Activated CD8-positive, alpha-beta memory T cell treated with anti-CD3 and anti-CD28 coated beads for 48 hours (primary cell): ENCODE measurements at places on chromosomes 7 and 10.

- DNase-seq = no peak
Observed at GRCh38 chr7:105906695-105907094, 30.3 kb upstream of the ATXN7L1 start.

DNA sequence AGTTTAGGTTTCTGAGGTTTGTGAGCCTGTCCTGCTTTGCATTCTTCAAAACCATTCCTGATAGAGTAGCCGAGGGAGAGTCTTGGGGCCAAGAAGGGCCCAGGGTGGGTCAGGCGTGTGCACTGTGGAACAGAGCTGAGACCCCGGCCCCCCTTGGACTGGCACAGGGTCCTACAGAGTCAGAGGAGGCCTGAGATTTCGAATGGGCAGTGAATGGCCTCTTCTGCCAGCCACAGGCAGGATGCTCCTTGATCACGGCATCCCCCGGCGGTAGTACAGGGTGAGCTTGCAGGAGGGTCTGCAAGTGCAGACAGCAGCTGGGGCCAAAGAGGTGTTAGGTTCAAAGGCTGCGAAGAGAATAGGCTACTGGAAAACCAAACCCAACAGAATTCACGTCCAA is 4.6 kb downstream of the TRIM56 start:
- DNase-seq = no peak

DNA sequence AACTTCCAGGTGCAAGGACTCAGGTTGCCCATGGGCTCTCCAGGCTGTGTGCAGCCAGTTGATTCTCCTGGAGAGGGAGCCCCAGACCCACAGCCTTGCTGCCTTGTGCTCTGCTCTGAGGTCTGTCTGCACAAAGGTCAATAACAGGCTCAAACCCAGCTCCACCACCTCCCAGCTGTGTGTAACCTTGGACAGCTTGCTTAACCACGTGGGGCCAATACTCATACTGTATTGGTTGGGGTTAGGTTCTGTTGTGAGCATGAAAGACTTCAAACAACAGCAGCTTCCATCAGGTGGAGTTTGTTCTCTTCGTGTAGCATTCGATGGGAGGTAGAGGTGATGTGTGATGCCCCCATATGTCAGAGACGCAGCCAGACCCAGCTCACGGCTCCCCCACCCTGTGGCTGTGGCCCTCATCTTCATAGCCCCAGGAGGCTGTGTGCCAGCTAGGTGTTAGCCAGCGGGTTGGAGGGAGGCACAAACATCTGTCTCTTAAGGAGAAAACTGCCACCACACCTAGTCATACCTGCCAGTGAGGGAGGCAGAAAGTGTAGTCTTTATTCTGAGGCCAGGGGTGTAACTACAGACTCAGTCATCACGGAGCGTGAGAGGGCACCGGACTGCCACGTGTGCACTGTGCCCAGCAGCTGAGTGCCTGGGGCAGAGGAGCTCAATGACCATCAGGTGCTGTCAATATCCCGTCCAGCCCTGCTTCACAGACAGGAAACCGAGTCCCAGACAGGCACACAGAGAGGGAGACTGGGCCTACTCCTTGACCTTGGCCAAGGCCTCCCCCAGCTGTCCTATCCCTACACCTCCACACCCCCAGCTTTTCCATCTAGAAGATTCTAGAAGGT is 8.1 kb upstream of the POLD2 start:
- no peak for DNase-seq

GRCh38 chr10:523925-524324 is 165.5 kb downstream of the DIP2C start:
- no peak for DNase-seq

GRCh38 chr10:132749371-132749795 is 36.6 kb downstream of the NKX6-2 start:
- DNase-seq = no peak
